ENCODE measurements at places on chromosomes 12 and 14.
A peak's percentile ranks its signal among the peaks of the same experiment; 100 is the strongest.

DNA sequence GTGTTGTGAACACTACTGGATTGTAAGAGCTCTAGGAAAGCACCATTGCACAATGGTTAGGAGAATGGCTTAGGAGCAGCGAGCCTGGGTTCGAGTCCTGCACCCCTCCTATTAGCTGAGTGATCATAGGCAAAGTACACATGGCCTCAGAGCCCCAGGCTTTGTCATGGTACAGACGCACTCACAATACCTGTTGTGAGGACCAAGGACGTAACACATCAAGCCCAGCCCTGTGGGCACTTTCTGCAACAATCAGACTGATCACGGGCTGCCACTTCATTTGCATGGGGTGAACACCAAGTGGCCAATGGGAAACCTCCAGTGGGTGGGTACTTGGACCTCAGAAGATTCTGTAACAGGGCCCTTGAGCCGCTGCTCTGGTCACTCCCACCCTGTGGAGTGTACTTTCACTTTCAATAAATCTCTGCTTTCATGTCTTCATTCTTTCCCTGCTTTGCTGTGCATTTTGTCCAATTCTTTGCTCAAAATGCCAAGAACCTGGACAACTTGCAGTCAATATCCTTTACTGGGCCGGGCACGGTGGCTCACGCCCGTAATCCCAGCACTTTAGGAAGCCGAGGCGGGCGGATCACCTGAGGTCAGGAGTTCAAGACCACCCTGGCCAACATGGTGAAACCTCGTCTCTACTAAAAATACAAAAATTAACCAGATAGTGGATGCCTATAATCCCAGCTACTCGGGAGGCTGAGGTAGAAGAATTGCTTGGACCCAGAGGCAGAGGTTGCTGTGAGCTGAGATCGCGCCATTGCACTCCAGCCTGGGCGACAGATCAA lies 28.2 kb downstream of the GLRX5 start:
- DNase-seq = no peak

DNA sequence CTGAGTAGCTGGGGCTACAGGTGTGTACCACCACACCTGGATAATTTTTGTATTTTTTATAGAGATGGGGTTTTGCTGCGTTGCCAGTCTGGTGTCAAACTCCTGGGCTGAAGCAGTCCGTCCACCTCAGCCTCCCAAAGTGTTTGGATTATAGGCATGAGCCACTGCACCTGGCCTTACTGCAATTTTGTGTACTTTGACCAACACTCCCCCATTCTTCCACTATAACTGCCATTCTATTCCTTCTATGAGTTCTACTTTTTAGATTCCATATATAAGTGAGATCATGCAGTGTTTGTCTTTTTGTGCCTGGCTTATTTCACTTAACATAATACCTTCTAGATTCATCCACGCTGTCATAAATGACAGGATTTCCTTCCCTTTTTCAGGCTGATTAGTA lies 199.1 kb downstream of the NUBPL start:
- no peak for DNase-seq

DNA sequence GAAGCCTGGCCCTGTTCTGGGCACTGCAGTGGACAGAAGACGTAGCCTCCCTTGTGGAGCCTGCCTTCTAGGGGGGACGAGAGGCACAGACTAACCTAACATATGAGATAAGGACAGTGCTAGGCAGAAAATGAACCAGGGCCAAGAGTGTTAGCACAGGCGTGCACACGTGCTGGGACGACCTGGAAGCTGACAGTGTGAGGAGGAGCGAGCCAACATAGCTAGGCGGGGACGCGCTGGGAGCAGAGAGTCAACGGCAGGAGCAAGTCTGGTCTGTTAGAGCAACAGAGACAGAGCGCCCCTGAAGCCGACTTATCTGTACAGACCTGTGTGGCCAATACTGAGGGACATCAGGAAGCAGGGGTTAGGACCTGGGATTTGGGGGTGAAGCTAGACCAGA lies 8.0 kb downstream of the PXMP2 start:
- no peak for DNase-seq

GRCh38 chr12:1872001-1872400 lies 46.5 kb downstream of the CACNA2D4 start:
- DNase-seq = no peak

- DNase-seq = no peak
These were observed 39.3 kb downstream of the DLK1 start for GRCh38 chr14:100765991-100766390.

DNA sequence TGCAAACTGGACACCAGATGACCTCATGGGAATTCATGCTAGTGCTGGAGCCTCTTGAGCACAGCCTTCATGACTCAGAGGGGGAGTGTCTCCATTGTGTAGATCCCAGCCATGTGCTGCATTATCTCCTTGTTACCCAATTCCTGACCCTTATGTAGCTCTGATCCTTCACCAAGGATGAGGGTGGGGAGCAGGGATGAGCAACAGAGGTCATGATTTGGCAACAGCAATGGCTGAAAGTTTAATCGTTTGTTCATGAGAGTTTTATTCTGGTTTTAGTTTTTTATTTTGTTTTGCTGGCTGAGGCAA lies 9.5 kb upstream of the BDKRB1 start:
- DNase-seq = no peak

- no peak for DNase-seq
These were observed 52.8 kb downstream of the ARF6 start for GRCh38 chr14:49945448-49946319.

DNA sequence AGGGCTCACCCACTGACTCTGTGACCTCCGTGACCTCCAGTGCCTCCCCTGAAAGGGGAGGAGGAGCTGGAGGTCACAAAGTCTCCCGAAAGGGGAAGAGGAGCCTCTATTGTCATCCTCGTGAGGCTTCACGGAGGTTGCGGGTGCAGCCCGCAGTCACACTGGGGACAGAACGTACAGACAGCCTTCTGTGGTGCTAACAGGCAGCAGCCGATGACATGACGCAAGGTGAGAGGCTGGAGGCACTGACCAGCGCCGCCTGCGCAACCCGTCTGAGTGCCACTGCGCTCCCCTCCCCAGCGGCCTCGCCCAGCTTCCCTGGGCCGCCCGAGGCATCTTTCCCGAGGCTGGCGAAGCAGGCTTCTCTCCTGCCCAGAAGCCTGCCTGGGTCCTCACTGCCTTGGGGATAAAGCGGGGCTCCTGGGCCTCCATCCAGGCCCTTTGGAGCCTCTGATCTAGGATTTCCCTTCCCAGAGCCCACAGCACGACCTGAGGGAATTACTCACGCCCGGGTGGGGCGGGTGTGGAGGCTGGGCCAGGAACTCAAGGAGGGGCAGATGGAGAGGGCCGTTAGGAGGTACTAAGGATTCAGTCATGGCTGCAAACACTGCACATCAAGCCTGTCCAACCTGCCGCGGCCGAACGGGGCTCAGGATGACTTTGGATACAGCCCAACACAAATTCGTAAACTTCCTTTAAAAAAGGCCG lies 12.3 kb upstream of the LBHD2 start:
- DNase-seq = no peak

DNA sequence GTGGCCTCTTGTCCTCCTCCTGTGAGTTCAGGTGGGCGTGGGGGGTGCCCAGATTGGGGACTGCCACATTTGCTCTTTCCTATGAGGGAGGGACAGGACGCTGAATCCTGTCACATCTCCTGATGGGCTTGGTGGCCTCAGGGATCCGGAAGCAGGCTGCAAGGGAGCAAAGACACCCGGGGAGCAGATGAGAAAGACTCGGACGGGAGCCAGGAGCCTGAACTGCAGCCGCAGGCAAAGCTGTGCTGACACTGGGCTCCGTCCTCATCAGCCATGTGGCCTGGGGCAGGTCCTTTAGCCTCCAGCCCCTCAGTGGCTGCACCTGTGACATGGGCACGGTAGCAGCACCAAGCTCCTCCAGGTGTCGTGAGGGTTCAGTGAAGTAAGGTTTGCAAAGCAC lies 40.8 kb upstream of the RFLNA start:
- no peak for DNase-seq

- no peak for DNase-seq
These were observed 9.7 kb upstream of the BHLHE41 start for GRCh38 chr12:26134540-26134939.

DNA sequence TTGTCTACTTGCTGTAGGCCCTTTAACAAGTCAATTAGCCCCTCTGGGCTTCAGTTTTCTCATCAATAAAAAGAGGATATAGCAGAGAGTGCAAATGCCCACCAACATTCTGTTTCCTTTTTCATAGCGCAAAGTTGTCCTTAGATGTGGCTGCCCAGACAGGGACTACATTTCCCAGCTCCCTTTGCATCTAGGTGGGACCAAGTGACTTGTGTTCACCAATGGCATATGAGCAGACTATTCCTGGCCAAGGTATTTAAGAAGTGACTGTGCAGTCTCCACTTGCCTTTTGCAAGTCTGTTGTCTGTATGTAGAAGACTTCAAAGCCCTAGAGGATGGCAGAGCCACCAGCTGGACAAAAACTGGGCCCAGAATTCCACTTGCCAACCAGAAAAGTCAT lies 59.7 kb downstream of the DAO start:
- peak; percentile 15 for DNase-seq

Measured in GM20000 (cell line).